ENCODE measurements at places on chromosomes 4 and X.

DNA sequence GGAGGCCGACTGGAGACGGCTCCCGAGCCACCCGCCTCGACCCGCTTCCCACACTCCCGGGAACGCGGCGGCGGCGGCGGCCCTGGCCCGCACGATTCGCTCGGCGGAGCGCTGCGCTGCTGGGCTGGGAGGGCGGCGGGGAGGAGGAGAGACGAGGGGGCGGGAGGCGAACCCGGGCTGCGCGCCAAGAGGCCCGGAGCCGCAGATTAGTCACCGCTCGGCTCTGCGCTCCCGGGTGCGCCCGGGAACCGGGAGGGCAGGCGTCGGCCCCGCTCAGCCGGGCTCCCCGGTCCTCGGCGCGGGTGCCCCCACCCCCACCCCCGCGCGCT is 11.2 kb upstream of the BCOR start:
- peak; percentile 56 for DNase-seq

GRCh38 chr4:112099701-112100297 is 45.5 kb upstream of the FAM241A start:
- DNase-seq, result no peak

GRCh38 chr4:47642985-47643760 is 158.1 kb downstream of the ATP10D start:
- DNase-seq, result no peak

DNA sequence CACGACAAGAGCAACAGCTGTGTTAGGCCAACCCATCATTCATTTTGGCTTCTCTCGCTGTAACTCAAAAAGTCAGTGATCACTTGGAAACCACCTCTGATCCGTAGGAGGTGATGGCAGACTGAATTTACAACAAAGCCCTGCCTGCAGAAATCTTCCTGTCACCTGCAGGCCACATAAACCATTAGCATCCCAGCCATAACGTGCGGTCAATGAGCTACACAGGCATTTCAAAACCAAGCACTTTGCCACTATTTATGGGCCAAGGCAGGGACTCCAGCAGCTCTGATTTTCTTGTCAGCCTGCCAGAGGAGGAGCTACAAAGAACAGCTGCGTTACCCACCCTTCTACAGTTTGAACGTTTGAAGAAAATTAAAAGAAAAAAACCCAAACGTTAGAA is 228.1 kb upstream of the PPARGC1A start:
- no peak for DNase-seq

DNA sequence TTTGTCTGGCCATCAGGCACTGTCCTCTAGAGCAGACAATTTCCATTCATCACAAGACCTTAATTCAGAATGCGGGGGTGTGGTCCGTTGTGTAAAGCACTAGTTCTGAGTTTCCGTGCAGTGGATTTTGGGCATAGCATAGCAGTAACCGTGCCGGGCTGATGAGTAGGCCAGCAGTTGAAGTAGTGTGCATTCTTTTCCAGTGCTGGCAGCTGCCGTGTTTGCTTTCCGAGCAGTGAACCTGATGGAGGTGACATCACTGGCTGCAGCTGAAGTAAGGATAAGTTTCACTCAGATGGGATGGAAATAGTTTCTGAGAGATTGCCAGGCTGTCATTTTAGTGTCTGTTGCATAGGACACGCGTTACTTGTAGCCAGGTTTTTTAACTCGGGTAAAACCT is 107.0 kb upstream of the STIM2 start:
- DNase-seq, result no peak

- DNase-seq, result no peak
Observed at GRCh38 chrX:109294097-109294814, 187.6 kb downstream of the GUCY2F start.

GRCh38 chr4:175308236-175308635 is 390.1 kb downstream of the ADAM29 start:
- no peak for DNase-seq

GRCh38 chrX:29890004-29890403 is 325.4 kb upstream of the MAGEB2 start:
- DNase-seq, result no peak

GRCh38 chr4:62457356-62457755 is 1257.2 kb downstream of the ADGRL3 start:
- DNase-seq, result no peak

DNA sequence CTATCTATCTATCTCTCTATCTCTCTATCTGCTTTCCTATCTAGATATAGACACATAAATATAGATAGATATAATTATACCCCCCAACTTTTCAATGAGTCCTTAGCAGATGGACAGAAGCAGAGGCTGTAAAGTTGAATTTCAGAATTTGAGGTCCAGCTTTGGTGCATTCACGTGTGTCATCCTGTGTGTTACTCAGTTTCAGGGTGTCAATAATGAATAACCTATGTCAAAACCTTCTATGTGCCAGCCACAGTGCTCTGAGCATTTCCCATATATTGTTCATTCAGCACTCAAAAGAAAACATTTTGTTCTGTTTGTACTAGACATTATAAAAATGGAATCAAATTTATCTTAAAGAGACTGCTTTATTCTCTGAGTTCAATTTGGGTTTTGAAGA is 310.0 kb downstream of the ARHGAP24 start:
- DNase-seq, result no peak

- DNase-seq, result no peak
Observed at GRCh38 chr4:186934244-186934643, 210.6 kb upstream of the FAT1 start.

DNA sequence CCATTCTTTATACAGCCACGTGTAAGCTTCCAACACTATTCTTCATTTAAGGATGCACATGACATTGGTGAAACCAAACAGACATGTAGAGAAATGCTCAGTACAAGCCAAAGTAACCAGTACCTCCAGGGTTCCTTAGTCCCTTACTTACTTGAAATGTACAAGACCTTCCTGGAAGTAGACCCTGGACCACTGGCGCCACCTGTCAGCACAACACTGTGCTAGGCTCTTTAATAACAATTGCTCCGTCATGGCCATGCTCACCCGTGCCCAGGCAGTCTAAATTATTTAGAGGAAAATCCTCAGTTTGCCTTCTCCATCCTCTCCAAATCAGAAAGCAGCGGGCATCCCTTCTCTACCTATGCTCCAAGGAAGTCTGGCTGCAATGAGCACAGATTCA is 52.7 kb downstream of the ADGRA3 start:
- no peak for DNase-seq

GRCh38 chrX:110287605-110288004 is 30.3 kb downstream of the AMMECR1 start:
- DNase-seq, result no peak

GRCh38 chrX:108177351-108178142 is 86.0 kb downstream of the ATG4A start:
- DNase-seq, result no peak

GRCh38 chrX:55787063-55787462 is 69.5 kb downstream of the RRAGB start:
- no peak for DNase-seq

GRCh38 chr4:74166818-74167217 is 8.9 kb downstream of the MTHFD2L start:
- no peak for DNase-seq

GRCh38 chrX:9311421-9312160 is 153.3 kb upstream of the TBL1X start:
- DNase-seq, result no peak

- no peak for DNase-seq
Observed at GRCh38 chrX:110449312-110449711, 90.7 kb downstream of the RTL9 start.

DNA sequence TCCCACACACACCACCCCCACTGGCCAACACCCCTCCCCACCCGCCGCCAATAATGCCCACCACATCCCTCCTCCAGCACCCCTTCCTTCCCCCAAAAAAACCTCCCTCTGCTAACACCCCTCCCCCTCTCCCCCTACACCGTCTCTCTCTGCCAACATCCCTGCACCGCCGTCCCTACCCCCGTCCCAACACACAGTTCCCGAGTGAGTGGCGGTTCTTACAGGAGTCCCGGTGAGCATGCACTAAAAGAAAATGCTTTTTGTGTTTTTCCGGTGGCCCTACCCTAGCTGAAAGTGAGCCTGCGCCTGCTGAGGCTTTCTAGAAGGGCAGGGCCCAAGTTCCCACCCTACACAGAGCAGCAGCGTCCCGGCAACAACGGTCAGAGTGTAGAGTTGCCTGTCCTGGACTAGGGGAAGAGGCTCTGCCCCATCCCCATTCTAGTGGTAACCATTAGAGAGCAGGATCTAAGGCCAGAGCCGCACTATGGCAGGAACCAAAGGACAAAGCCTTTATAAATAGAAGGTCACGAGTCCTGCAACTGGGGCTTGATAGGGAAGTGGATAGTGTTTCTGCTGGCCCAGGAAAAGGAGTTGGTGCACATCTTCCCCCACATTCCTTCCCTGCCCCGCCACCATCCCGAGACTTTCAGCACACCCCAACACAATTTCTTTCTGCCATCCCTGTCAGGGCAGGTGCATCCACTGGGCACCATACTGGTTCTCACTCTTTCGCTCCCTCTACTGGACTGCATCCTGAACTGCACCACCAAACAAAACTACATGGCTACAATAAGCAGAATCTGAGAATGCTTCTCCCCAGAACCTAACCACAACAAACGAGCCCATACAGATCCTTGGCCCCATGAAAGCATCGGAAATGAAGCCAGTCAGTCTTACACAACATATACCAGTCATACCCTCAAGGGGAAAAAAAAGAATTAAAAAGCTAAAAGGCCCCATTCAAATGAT is 78.1 kb upstream of the PAGE3 start:
- DNase-seq, result peak; percentile 9

DNA sequence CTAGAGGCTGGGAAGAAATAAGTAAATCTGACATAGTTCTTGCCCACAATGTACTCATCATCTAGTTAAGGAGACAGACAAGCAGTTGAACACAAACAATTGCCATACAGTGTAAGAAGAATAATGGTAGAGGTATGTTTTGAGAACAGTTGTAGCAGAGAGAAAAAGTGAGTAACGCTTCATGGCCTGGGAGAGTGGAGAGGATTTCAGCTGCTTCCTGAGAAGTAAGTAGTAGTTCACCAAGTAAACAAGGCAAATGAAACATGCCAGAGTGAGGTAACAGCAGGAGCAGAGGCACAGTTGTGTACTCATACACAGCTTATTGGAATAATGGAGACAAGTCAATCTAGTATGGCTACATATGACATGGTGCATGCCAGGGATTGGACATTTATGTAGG is 53.6 kb upstream of the RAP2C start:
- DNase-seq, result no peak

GRCh38 chrX:38142610-38143009 is 78.1 kb downstream of the SRPX start:
- no peak for DNase-seq

DNA sequence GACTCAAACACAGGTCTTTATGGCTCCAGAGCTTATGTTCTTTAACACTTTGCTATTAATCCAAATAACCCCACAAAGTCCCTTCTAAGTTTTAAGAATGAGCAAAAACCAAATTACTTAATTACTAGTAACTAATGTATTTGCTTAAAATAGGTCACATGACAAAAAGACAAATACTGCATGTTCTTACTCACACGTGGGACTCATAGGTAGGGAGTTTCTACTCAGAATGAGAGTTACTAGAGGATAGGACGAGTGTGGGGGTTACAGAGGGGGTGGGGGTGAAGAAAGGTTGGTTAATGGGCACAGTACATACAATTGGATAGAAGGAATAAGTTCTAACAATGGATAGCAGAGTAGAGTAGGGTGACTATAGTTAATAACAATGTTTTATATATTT is 5.8 kb downstream of the RPS6KA3 start:
- DNase-seq, result no peak

GRCh38 chr4:82989575-82990429 is 20.8 kb downstream of the LIN54 start:
- DNase-seq, result no peak

- no peak for DNase-seq
Observed at GRCh38 chr4:165716472-165716871, 156.6 kb upstream of the TLL1 start.

- DNase-seq, result no peak
Observed at GRCh38 chrX:96707804-96708203, 23.2 kb downstream of the DIAPH2 start.

DNA sequence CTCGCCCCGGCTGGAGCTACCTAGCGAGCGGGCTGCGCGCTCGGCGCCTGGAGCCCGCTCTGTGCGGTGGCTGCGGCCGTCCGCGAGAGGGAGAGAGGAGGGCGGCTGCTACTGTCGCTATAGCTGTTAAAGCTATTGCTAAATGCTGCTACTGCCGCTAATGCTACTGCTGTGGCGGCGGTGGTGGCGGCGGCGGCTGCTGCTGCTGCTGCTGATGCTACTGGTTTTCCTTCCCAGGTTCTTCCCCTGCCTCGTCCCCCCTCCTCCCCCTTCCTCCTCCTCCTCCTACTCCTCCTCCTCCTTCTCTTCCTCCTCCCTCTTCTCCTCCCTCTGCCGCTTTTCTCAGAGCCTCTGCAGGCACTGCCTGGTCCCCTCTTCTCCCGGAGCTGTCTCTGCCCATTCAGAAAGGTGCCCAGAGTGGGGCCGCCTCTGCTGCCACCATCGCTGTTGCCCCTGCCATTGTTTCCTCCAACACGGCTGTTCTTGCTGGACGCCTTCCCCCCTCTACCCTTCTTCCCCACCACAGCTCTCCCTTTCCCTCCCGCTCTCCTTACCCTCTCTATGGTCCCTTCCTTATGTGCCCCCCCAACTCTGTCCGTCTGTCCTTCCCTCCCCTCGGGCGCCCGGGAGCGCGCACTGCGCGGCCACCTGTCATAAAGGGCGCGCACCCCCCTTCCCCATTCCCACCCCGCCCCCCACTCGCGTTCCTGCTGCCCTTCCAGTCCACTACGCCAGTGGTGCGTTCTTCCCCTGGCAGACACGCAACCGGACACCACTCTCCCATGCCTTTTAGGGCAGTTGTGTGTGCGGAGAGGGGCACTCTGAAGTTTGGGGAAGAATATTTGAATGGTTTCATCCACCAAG is at the start of gene NEXMIF:
TSS of gene NEXMIF (minus strand) at position 228 of the 864 bp plus-strand sequence.
- DNase-seq, result no peak

GRCh38 chr4:38489924-38490639 is 173.9 kb upstream of the KLF3 start:
- DNase-seq, result no peak

GRCh38 chrX:40434947-40435346 is 145.8 kb upstream of the ATP6AP2 start:
- no peak for DNase-seq

DNA sequence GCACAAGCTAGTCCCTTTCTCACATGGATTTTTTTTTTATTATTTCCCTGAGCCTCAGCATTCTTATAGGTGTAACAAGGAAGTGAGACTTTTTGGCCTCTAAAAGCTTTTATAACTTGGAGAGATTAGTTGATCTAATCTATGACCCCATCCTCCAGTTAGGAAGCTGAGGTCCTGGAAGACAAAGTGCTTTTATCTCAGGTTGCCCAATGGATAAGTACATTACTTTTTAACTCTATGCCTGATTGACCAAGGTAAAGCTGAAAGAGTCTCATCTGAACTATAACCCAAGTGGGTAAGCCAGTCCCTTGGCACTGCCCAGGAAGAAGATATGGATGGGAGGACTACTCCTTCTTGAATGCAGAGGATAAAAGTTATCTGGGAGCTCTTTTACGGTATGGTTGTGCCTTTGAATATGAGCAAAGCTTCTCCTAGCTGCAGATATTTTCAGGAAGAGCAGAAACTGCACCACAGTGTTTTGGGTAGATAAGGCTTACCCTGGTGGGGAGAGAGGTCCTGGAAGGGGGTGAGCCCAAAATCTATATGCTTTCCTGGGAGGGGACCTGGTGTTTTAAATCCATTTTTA is 40.2 kb downstream of the VSIG4 start:
- DNase-seq, result no peak

GRCh38 chrX:107712231-107713202 is 63.1 kb downstream of the TSC22D3 start:
- DNase-seq, result no peak

- peak; percentile 29 for DNase-seq
Observed at GRCh38 chr4:182925298-182925757, 8.1 kb upstream of the DCTD start.
